A673 (cell line): ENCODE measurements at places on chromosomes 12 and 14.
A peak's percentile ranks its signal among the peaks of the same experiment; 100 is the strongest.

GRCh38 chr14:61607570-61608244 is 87.6 kb upstream of the HIF1A start:
- DNase-seq: peak; percentile 20

GRCh38 chr12:126093908-126094307 is 1028.7 kb downstream of the AACS start:
- peak; percentile 63 for DNase-seq

DNA sequence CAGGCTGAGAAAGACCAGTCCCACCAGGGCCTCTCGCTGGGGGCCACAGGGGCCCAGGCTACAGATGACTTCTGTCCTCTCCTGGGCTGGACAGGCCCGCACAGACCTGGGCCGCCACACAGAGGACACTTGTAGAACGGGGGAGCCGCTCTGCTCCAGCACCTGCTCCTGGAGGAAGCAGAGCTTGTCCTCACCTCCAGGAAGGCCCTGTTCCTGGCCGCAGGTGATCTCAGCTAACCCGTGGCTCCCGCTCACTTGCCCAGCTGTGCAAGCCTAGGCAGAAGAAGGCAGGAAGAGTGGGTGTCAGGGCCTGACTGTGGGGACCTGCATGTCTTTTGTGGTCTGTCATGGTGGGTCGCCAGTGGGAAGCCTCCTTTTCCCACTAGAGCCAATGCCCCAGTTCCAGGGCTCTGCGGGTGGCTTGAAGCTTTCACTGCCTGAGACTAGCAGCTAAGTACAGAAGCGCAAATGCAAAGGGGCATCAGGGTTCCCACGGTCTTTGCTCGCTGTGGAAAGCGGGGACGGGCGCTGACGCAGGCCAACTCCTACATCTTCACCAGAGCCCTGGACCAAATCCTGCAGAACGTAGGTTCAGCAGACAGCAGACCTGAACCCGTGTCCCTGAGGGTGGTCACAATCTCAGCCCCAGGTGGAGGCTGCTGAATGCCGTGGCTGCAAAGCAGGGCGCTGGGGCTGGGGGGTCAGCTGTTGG is 8.8 kb upstream of the CEP170B start:
- no peak for DNase-seq

DNA sequence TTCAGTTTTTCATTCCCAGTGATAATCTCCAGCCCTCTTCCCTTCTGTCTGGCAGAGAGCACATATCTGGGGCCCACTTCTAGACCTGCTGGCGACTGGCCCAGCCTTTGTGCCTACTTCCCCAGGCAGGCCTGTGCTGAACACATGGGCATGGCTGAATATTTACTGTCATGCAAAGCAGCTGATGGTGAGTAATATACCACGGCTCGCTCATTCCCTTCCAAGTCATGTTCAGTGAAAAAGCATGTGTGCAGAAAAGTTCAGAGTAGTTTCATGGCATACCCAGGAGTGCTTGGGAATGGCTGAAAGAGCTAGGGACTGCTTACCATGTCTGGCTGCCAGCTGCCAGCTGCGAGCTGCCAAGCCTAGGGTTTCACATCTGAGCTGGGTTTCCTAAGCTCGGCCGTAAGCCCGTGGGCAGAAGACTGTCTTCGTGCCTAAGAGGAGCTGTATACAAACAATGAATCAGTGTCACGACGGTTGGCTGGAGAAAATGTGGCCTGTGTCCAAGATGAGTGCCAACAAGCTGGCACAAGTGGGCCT is 179.9 kb upstream of the PELI2 start:
- DNase-seq: no peak

GRCh38 chr12:76313299-76313698 is 34.9 kb downstream of the BBS10 start:
- DNase-seq: no peak

DNA sequence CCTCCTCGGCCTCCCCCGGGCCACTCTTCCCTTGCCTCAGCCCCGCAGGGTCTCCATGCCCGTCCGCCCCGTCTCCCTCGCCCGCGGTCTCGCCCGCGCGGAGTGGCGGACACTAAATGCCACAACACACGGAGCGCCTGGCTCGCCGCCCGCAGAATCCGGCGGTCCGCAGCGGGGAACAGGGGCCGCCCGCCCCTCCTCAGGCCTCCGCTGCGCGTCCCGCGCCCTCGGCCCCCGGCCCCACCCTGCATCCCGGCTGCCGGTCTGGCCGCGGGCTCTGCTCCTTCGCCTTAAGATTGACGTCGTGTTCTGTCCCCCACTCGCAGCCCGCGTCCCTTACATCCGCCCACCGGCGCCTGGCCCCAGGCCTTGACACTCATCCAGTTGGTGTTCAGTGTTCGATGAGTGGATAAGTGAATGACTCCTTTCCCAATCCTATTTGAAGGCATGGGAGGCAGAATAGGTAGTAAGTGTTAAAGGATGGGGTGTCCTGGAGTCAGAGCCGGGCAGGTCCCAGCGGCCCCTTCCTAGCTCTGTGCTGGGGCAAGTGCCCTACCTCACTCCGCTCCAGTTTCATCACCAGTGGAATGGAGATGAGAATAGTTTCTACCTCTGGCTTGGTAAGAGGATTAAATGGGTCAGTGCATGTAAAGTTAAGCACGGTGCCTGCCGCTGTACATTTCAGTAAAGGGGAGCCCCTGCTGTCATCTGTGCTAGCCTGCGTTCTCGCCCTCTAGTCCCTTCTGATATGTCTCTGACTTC is 622 bp downstream of the TECPR2 start:
- peak; percentile 11 for DNase-seq

- no peak for DNase-seq
These were observed 2.0 kb downstream of the SERPINA4 start for GRCh38 chr14:94562941-94563883.

DNA sequence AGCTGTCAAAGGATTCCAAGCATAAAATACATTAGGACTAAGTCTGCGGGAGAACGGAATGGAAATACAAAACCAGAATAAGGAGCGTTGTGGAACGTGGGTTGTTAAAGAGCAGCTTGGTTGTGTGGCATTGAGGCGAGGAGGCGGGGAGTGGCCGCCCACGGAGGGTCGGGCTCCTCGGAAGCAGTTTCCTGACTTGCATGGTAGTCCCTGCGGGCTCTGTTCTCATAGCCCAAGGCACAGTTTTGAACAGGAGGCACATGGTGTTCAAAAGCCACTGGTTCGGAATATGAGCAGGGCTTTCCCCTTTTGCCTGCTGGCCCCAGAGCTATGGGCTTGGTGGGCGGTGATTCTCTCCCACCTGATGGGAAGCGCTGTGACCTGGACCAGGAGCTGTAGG is 12.2 kb downstream of the DDX51 start:
- no peak for DNase-seq

DNA sequence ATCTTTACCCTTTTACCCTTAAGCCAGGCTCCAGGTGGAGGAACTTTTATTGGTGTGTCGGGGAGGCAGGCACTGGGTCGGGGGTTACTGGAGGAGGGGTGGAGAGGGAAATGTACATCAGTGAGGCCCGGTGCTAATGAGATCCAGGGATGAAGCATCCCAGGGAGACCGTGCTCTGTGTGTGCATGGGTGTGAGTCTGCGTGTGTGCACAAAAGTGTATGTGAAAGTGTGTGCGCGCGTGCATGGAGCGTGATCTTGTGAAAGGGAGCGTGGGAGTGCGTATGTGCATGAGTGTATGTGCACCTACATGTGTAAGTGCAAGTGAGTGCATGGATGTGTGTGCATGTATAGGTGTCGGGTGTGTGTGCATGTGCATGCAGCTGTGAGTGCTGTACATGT is 55.3 kb downstream of the AACS start:
- no peak for DNase-seq

DNA sequence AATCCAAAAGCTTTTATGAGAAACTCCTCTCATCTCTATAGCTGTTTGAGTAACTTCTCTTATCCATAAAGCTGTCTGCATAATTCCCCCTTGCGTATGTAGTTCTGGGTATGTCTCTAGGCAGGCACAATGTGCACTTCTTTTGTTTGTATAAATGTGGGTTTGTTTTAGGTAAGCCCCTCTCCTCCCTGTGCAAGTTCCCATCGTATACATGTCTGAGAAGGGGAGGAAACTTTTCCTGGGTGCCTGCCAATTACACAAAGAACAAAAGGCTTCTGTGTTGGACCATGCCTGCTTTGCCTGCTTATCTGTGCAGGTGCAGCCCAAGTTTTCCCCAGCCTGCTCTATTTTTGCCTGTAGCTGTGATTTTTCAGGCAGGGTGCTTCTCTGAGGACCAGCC is 96.7 kb downstream of the CCER1 start:
- DNase-seq: peak; percentile 28

DNA sequence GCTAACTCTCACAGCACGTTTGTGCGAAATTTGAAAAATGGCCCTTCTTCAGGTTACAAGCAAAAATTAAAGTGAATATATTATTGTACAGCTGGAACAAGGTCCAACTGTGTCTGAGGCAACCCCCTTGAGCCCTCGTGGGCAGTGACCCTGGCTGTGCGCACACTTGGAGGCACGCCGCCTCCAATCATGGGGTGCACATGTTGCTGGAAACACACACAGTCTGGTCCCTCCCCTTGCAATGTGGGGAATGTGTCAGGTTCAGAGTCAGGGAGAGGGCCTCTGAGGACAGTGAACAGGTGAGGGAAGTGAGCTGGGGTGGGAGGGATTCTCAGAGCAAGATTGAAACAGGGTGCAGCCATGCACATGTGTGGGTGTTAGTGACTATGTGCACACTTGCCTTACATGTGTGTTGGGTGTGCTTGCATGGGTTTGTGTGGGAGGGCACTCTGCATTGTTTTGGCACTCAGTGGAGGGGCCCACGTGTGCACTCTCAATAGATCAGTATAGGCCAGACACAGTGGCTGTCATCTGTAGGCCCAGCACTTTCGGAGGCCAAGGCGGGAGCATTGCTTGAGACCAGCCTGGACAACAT is 9.6 kb downstream of the TSPAN9 start:
- no peak for DNase-seq

GRCh38 chr12:68158432-68158831 is 1.1 kb downstream of the IFNG start:
- peak; percentile 44 for DNase-seq

- peak; percentile 7 for DNase-seq
These were observed 890 bp downstream of the TEP1 start for GRCh38 chr14:20412411-20412810.

GRCh38 chr14:75126679-75127473 is at the start of gene NEK9:
Gene NEK9, minus strand, starts transcription at chr14:75127048. Its CDS starts 127 bp downstream, at chr14:75126921.
- peak; percentile 93 for DNase-seq

DNA sequence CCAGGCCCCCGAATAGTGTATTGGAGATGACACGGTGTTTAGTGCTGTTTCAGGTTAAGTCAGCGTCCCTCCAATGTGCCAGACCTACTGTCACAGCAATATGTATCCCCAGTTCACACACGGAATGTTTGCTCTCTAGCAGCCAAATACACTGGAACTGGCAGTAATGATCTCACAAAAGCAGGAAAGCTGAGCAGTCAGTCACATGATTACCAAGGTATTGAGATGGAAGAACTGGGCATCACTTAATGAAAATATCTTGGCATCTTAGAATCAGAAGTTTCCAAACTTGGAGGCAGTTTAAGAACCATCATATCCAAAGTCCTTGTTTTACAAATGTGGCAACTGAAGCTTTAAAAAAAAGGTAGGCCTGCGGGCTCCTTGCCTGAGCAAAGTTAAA is 23.3 kb downstream of the NINJ2 start:
- no peak for DNase-seq

DNA sequence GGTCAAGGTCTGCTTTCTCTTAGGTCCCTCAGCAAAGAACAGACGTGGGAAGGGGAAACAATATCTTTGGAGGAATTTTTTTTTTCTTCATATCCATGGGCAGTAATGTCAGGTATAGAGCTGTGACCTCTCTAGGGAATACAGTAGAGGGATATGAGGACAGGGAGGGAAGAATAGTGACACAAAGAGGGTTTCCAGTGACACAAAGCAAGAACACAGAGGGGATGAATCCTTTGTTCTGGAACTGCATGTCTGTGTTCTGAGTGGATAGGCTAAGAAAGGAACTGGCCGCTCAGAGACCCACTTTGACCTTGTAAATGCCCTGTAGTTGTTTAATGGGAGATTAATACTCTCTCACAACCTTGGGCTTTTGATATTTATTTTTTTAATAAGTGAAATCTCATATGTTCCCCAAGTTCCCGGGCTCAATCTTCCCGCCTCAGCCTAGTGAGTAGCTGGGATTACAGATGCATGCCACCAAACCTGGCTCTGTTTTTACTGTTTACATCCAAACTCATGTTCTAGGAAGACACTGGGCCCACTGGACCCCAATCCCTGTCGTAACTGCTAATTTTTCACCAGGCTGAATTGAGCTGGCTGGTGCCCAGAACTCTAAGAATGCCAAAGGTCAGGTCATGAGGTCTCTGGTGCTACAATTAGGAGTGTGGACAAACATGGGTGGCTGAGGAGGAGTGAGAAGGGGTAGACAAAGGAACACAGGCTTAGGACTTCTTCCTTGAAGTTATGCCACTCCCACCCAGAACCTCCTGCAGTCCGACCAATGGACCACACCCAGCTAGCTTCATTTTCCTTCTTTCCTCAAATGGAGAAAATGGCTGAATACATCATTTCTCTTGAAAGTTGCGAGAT is 9.1 kb upstream of the PLEKHH1 start:
- DNase-seq: no peak

DNA sequence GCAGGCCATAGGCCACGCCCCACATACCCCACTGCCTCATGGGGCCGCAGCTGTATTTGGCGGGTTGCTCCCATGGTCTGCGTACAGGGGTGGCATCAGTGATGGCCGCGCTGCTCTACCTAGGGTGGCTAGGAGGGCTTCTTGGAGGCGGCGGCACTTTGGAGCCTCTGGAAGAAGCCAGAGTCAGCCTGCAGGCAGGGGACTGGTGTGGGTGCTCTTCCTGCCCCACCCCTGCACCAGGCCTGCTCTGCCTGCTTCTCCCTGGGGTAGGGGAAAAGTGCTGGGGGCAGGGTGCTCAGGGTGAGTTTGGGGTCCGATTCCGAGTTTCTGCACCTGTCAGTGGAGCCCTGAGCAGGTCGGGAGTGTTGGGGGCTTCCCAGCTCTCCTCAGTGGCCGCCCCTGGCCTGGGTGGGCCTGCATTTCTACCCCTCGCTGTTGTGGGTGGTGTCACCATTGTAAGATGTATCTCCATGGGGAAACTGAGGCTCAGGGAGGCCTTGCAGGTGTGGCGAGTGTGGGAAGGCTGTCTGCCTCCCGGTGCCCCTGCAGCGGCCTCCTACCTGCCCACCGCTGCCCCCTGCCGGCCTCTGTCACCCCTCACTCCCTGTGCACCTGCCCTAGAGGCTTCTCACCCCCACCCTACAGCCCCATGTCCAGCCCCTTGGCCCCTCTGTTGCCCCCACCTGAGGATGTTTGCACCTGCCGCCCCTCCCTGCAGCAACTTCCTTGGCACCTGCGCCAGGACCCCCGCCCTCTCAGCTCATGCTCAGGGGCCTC is 5.5 kb downstream of the CEP170B start:
- no peak for DNase-seq

GRCh38 chr14:91311284-91311662 is 66.8 kb upstream of the GPR68 start:
- DNase-seq: no peak

- DNase-seq: no peak
These were observed 261.3 kb upstream of the NOS1 start for GRCh38 chr12:117622741-117623140.

GRCh38 chr14:89507521-89507920 is 90.5 kb upstream of the FOXN3 start:
- DNase-seq: no peak
